Lower lobe of right lung (tissue), 2 donors: ENCODE measurements at places on chromosomes 5 and 9. TPM values are rescaled to one million over a fixed set of nuclear protein-coding genes. Genes with fewer than 3 reads are reported as not detected.

Gene DAB2IP
- total RNA-seq, result 54.1 TPM

Gene PCDHGA6
- 3.2 TPM for total RNA-seq

Gene SLC6A19
- not detected for total RNA-seq

DNA sequence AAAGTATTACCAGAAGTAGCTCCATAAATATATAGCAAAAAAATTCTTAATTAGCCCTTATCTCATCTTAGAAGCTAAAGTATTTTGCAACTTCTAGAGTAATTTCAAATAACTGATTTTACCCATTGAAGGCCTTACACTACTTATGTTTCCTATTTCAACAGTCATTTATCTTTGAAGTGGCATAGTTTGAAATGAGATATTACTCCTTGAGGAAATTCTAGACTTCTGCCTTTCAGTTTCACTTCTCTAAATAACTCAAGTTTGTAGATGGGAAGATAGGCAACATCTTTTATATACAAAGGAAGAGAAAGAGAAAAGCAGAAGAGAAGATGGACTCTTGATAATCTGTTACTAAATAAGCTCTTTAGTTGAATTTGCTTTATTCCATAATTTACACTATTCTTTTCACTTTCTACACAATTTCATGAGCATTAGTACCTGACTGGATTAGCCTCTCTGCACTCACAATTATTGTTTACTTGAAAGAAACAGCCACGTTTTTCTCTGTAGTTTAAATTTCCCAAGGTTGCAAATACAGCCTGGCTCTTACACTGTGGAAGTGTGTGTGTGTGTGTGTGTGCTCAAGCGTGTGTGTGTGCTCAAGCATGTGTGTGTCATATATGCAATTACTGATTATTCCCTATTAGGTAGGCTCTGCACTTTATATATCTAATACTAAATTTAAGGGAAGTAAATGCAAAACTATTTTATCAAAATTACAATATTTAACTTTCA, 60.6 kb upstream of the EMB start:
- no peak overlapping the region for H3K4me3 ChIP-seq
- H3K27ac ChIP-seq, result no peak overlapping the region
- no peaks in the 10 kb centered on the region for H3K4me1 ChIP-seq
- H3K36me3 ChIP-seq, result no peaks in the 10 kb centered on the region

DNA sequence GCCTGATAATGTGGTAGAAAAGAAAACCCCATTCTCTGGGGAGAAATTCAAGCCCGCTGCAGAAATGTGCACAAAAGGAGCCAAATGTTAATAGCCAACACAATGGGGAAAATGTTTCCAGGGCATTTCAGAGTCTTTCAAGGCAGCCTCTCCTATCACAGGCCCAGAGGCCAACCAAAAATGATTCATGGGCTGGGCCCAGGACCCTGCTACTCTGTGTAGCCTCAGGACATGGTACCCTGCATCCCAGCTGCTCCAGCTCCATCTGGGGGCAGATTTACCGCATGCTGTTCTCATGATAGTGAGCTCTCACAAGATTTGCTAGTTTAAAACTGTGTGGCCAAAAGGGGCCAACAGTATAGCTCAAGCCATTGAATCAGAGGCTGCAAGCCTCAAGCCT, 41.1 kb downstream of the RAPGEF6 start:
- no peak overlapping the region for H3K4me3 ChIP-seq
- no peak overlapping the region for H3K27ac ChIP-seq

- no peak overlapping the region for H3K4me3 ChIP-seq
- H3K27me3 ChIP-seq, result no peaks in the 10 kb centered on the region
- DNase-seq, result no peak
- H3K27ac ChIP-seq, result peak overlapping the region; percentile 36
- H3K4me1 ChIP-seq, result peaks cover 19% of the 10 kb centered on the region
Observed at GRCh38 chr9:107742531-107743309, 253.2 kb upstream of the KLF4 start.

- no peaks in the 10 kb centered on the region for H3K27me3 ChIP-seq
- H3K4me1 ChIP-seq, result peaks cover 33% of the 10 kb centered on the region
- H3K4me3 ChIP-seq, result peak overlapping the region; percentile 95
- H3K36me3 ChIP-seq, result peaks cover 16% of the 10 kb centered on the region
- H3K27ac ChIP-seq, result peak overlapping the region; percentile 96
Observed at GRCh38 chr9:100099722-100100042, 639 bp downstream of the INVS start.

DNA sequence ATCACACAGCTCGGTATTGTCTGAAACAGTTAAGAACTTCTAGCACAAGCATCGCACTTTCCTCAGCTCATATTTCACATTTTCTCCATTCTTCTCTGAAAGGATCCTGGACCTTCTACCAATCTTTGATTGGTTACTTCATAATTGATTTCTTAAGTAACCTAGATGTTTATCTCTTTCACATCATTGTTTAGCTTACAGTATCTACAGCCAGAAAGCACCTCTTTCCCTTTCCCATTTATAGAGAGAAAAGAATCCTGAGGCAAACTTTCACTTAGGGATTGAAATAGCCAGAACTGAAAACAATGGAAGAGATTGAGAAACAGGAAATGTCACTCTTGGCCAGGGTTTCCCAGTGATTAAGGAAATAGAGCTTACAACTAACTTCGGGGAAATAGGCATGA, 2.5 kb downstream of the IL33 start:
- peak overlapping the region; percentile 45 for H3K4me3 ChIP-seq
- H3K27me3 ChIP-seq, result no peaks in the 10 kb centered on the region
- H3K36me3 ChIP-seq, result no peaks in the 10 kb centered on the region
- H3K27ac ChIP-seq, result peak overlapping the region; percentile 42
- DNase-seq, result no peak

DNA sequence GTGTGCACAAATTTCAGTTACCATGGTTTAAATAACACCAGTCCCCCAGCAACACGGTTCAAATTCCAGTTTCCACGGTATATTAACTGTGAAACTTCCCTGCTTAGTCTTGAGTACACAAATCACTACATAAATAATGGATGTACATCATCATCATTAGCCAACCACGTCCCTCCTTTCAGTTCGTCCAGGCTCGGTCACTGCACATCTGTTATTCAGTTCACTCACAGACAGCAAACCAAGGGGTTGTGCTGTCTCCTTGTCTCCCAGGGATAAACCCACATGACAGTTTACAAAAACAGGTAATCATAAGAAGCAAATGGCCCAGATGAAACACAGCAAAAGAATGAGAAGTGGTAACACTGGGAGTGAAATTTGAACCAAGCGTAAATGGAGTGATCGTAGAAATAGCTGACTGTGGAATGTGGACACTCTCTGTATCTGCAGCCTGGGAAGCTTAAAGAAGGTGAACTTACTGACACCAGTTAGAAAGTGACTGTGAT, 61.0 kb upstream of the RAD23B start:
- no peaks in the 10 kb centered on the region for H3K4me1 ChIP-seq
- no peak overlapping the region for H3K4me3 ChIP-seq
- H3K27ac ChIP-seq, result no peak overlapping the region
- DNase-seq, result no peak
- H3K36me3 ChIP-seq, result no peaks in the 10 kb centered on the region

GRCh38 chr5:31990701-31991110, 183.4 kb downstream of the GOLPH3 start:
- DNase-seq, result no peak
- H3K4me3 ChIP-seq, result no peak overlapping the region
- H3K27ac ChIP-seq, result no peak overlapping the region
- no peaks in the 10 kb centered on the region for H3K4me1 ChIP-seq
- H3K27me3 ChIP-seq, result no peaks in the 10 kb centered on the region

GRCh38 chr5:79613549-79613948, 1.3 kb downstream of the TENT2 start:
- no peak for DNase-seq
- H3K4me3 ChIP-seq, result peak overlapping the region; percentile 94
- H3K27ac ChIP-seq, result peak overlapping the region; percentile 93
- no peaks in the 10 kb centered on the region for H3K27me3 ChIP-seq
- peaks cover 23% of the 10 kb centered on the region for H3K4me1 ChIP-seq
